ENCODE measurements at places on chromosomes 3 and 15.

GRCh38 chr15:72992841-72993252, 59.4 kb upstream of the NEO1 start:
- DNase-seq, result no peak

- peak; percentile 89 for DNase-seq
Measured at GRCh38 chr3:57068437-57069089, 8.1 kb downstream of the SPATA12 start.

- DNase-seq, result no peak
Measured at GRCh38 chr3:174409086-174409743, 449.9 kb upstream of the NAALADL2 start.

DNA sequence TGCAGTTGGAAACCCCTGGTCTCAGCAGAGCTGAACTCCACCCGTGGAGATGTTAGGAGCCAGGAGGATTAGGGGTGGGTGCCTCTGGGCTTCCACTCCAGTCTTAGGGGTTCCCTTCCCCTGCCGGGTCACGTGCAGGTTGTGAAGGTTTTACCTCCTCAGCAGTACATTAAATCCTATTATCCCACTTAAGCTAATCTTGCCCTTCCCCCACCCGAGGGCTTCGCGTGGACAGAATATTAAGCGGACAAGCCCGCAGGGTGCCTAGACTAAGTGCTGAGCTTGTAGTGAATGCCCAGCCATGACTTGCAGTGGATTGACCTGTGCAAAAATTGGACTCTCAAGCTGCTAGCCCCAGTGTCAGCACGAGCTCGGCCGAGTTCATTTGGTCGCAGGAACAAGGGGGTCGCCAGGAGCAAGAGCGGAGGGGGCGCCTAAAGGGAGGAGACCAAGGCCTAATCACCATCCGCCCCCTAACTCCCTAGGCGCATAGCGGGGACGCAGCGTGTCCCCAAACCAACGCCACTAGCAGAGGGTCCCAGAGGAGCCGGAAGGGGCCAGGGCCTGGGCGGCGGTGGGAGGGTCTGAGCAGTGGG, 498 bp upstream of the SEMA4B start:
- DNase-seq, result no peak

GRCh38 chr3:147397875-147398812, 8.2 kb downstream of the ZIC4 start:
- DNase-seq, result no peak

DNA sequence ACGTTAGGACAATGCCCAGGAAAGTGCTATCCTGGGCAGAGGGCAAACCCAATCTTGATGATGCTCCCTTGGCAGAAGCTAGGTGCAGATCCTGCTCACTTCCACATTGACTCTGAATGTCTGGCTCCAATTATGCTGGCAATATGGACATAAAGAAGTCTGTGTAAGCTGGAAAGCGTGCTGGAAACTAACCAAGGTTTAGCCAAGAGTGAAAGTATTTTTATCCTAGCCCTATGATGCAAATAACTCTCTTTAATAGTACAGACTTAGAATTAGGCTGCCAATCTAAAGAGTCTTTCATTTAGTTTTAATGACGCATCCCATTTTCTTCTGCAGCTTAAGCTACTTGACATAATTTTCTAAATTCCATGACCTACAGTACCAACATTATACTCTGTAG, 571.8 kb downstream of the TUSC7 start:
- DNase-seq, result no peak

DNA sequence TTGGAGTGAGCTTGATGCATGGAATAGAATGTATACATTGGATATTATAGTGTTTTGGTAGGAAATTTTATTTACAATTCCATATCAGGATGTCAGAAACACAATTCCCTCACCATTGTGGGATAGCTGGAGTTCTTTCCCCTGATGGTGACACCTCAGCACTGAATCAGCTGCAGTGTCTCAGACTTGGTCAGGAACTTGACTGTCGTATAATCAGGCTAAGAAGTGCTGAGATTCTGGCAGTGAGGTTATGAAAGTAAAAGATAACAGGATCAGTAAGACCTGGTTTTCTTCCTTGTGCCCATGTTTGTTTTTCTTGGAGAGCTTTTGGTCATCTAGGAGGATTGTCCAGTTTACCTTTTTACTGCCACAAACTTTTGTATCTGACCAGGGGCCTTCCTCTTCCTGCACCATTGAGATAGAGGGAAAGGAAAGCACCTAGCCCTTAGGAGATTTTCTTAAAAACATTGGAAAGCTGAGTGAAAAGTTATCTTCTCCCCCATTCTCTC, 27.3 kb upstream of the ST3GAL6 start:
- peak; percentile 34 for DNase-seq

- DNase-seq, result peak; percentile 66
Measured at GRCh38 chr3:71400986-71401451, 182.5 kb downstream of the FOXP1 start.

- DNase-seq, result peak; percentile 96
Measured at GRCh38 chr15:101187820-101188636, 63.8 kb downstream of the CHSY1 start.

- DNase-seq, result no peak
Measured at GRCh38 chr3:174613173-174613572, 246.0 kb upstream of the NAALADL2 start.

GRCh38 chr15:58530056-58530590, 98.3 kb downstream of the LIPC start:
- no peak for DNase-seq

- no peak for DNase-seq
Measured at GRCh38 chr15:82788496-82788895, 17.4 kb downstream of the FSD2 start.

GRCh38 chr15:47870956-47871625, 153.8 kb downstream of the SEMA6D start:
- DNase-seq, result peak; percentile 50

- no peak for DNase-seq
Measured at GRCh38 chr15:88118741-88119140, 137.8 kb downstream of the NTRK3 start.

- no peak for DNase-seq
Measured at GRCh38 chr3:126872701-126873342, 110.1 kb upstream of the PLXNA1 start.

DNA sequence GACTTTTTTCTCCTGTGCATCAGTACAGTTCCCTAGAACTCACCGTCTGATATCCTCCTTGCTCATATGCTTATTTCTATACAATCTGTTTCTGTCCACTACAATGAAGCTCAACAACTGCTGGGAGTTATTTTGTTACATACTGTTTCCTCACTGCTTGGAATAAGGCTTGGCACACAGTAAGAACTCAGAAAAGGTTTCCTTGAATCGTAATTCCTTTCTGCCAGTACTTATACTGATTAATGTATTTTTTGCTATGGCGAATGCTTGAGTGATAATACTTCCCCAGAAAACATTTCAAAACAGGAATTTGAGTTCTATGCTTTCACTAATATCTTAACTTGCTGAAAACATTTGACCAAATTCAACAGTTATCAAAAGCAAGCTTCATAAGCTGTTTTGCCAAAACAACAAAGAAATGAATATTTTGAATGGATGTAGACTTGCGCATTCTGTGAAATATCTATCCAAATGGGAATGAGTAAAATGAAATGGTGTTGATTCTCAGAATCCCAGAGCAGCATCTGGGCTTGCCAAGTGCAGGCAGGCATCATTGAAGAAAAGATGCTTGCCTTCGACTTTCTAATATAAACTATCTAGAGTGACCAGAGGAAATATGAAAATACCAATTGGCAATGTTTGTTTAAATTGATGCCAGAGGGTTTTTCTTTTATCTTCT, 286.3 kb downstream of the RAP2B start:
- DNase-seq, result peak; percentile 34

DNA sequence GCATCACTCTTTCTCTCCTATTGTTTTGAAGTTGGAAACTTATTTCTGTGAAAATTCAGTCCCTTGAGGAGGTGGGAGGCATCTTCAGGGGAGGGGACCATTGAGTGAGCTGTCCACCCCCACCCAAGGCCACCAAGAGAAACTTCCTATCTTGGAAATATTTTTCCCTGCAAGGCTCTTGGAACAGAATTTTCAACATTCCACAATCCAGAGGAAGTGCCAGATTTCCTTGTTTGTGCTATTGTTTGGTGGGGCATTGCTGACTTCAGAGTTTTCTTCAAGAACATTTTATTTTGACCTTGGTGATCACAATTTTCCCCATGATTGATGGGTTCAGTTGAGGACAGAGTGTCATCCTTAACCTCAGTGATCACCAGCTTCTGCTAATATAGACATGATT, 12.0 kb downstream of the DNASE1L3 start:
- no peak for DNase-seq

- no peak for DNase-seq
Measured at GRCh38 chr3:20310629-20311028, 124.6 kb upstream of the SGO1 start.

GRCh38 chr15:40702077-40702476, 7.1 kb downstream of the RAD51 start:
- DNase-seq, result peak; percentile 20

- DNase-seq, result no peak
Measured at GRCh38 chr3:134406331-134407238, 32.3 kb upstream of the AMOTL2 start.

- no peak for DNase-seq
Measured at GRCh38 chr3:15924914-15925313, 127.1 kb upstream of the ANKRD28 start.

DNA sequence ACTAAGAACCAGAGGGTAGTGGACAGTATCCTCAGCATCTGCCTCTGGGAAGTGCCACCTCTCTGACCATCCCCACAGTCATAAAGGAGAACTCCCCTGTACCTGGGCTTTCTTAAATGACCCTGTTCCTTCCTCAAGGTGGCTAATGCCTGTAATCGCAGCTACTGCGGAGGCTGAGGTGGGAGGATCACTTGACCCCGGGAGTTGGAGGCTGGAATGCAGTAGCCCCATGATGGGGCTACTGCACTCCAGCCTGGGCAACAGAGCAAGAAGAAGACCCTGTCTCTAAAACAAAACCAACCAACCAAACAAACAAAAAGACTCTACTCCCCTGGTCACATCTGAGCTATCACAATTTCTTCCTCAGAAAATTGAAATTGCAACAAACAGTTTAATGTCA, 848 bp upstream of the BUB1B start:
- no peak for DNase-seq

DNA sequence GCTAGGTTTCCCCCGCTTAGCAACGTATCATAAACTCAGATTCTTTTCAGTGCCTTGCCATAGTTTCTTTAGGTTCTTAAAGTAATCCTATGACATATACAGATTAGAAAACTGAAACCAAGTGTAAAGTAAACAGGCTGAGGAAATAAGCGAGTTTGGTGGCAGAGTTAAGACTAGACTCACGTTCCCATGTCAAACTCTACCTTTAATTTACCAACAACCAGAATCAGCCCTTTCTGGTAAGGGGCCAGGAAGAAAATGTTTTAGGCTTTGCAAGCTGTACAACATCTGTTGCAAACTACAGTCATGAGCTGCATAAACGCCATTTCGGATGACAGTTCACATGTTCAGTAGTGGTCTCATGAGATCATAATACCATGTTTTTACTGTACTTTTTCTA, 128.0 kb upstream of the PRICKLE2 start:
- no peak for DNase-seq

DNA sequence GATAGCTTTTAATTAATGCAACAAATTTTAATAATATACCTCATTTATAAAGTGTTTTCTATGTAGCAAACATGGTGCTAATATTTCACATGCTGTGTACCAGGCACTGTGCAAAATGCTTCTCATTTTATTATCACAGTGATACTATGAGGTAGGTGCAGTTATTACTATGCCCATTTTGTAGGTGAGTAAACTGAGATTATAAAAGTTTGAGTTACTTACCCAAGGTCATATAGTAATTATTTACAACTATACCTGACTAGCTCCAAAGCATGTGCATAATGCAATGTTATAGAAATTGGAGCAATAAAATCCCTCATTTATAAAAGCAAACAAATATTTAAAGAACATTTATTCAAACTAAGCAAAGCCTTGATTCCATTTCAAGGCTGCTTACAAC, 54.5 kb upstream of the DCBLD2 start:
- no peak for DNase-seq

DNA sequence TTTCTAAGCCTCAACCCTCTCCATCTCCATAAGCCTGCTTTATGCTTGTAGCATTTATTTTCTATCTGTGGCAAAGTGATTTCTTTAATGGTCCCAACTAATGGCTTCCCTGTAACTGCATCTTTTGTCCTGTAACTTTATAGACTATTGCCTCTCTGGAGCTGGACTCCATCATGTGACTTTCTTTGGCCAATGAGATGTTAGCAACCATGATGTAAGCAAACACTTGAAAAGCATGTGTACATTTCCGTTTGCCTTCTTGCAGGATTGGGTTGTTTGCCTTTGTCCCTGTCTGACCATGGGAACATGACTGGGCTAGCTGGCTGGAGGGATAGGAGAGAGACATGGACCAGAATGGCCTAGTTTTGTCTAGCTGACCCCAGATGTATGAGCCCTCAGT, 106.0 kb upstream of the LRIG1 start:
- DNase-seq, result no peak

- no peak for DNase-seq
Measured at GRCh38 chr15:98734466-98735199, 86.3 kb downstream of the IGF1R start.

GRCh38 chr3:171711461-171712170, 98.7 kb downstream of the PLD1 start:
- DNase-seq, result peak; percentile 83

GRCh38 chr3:192931825-192932224, 14.2 kb upstream of the MB21D2 start:
- DNase-seq, result no peak

- peak; percentile 26 for DNase-seq
Measured at GRCh38 chr3:184748219-184749135, 36.6 kb upstream of the MAGEF1 start.

DNA sequence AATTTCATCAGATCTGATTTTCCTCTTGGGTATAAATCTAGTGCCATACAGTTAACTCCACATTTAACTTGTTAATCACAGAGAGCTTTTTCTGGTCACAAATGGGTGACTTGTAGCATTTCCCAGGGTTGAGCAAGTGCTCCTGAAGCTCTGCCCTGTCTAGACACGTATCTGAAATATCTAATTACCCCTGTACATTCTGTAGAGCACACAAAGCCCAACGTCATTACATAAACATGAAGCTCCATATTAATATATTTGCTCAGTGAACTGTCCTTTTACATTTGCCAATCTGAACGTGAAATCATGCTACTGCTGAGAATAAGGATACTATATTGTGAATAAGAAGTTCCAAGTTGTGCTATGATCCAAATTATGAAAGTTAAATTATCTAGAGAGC, 49.0 kb downstream of the THBS1 start:
- no peak for DNase-seq

DNA sequence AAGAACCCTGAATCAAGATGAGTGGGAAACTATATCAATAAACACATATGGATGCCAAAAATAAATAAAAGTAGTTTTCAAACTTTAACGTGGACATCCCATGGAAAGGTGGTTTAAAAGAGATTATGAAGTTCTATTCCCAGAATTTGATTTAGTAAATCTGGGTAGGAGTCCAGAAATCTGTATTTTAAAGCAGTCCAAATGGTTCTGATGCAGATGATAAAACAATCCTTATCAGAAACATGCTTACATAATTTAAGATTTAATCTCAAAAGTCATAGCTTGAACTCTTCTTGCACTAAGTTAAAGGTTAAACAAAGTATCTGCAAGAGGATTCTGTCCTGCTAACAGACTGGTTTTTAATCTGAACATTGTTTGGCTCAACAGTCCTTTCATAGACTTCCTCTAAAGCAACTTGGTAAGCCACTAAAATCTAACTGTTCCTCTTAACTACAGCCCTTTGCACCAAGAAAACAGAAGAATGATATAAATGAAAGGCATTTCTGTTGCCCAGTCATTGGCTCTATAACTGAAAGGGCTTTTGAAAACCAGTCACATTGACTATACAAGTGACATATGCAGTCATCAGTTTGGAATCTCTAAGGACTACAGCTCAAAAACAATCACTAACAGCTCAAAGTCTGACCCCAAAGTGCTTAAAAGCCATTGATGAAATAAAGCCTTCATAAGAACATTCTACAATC, 23.4 kb upstream of the MAP4 start:
- DNase-seq, result peak; percentile 36

GRCh38 chr3:52839892-52840545, 5.2 kb upstream of the MUSTN1 start:
- DNase-seq, result no peak

Measured in amniotic epithelial cell (primary cell).